ENCODE measurements at places on chromosomes 5 and 9.

- no peak for DNase-seq
These were observed 26.9 kb upstream of the CCNG1 start for GRCh38 chr5:163410505-163410904.

DNA sequence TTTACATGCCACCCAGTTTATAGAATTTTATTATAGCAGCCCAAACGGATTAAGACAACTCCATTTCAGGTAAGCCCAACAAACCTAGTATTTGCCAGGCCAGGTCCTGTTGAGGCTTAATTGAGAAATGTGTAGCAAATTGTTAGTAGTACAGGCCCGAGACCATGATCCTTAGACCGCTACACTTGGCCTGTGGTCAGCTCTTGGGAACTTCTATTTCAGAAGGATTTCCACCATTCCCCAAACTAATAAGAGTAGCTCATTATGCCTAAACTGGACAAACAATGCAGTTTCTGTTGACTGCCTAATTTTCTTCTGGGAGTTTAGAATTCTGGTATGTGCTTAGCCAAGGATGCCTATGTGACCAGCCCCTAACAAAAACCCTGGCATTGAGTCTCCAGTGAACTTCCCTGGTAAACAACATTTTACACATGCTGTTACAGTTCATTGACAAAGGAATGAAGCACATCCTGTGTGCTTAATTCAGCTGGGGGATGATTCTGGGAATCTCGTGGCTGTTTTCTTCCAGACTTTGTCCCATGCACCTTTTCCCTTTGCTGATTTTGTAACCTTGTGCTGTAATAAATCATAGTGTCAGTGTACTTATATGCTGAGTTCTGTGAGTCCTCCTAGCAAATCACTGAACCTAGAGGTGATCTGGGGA lies 5.6 kb upstream of the GPX3 start:
- no peak for DNase-seq

DNA sequence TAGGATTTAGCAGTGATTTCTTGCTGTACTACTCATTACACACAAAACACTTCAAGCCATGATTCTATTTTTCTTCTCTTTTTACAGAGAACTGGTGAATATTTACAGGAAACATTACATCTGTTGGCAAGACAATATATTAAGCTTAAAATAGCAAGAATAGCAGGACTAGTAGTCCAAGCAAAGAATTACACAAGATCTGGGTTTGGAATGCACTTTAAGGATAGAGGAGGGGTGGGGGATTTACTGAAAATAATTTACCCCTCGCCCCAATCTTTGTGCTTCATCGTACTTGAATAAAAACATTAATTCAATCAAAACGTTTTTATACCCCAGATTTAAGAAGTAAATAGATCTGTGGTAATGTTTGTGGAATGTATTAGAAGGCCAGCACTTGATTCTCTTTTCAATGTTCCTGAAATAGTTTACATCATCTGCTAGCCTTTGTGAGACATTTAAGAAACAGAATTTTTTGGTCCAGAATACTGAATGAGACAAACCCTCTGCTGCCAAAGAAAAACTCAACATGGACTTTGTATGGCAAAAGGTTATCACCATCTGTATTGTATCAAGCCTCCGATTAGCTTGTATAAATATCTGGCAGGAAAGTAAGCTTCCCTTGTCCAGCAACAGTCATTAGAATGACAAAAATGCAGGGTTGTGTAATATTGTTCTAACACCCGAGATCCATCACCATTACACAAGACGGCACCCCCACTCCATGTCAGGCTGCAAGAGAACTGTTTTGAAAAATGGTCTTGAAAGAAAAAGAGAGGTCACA lies 23.8 kb downstream of the SVEP1 start:
- DNase-seq = no peak

GRCh38 chr9:14306672-14307660 lies 7.0 kb downstream of the NFIB start:
- DNase-seq = no peak

- no peak for DNase-seq
These were observed 193.8 kb upstream of the HMHB1 start for GRCh38 chr5:143618141-143618540.

DNA sequence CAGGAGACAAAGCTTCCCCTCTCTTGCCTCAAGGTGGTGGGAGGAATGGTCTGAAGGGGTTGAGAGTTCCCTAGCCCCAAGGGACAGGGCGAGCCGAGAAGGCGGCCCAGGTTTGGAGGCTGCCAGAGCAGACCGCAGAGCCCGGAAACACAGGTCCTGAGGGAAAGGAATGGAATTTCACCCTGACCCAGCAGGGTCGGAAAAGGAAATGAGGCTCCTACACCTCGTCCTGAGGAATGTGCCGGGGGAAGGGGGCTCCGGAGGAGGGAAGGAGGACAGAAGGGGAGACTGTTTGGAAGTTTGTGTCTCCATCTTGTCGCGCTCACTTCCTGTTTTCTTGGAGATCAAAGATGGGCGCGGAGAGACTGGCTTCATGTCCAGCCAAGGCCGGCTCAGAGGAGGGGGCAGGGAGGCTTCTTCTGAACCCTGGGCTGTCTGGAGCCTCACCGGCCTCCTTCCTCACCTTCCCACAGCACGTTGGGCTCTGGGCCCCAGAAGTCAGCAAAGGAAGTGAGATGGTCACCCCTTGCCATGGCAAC lies 9.6 kb downstream of the ENG start:
- no peak for DNase-seq

DNA sequence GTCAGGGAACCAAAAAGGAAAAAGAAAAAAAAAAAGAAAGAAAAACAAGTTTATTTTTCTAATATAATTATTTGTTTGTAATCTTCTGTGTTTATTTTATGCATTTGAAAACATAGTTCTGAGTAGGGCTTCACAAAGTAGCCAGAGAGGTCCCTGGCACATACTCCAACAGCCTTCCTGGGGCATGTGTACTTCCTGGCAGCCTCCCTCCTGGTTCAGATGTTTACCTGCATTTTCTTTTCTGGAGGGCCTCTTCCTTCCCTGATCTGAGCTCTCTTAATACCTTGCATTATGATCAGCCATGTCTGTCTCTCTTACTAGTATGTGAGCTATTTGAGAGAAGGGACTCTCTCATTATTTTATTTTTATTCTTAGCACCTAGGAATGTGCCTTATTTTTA lies 361.8 kb downstream of the KDM4C start:
- no peak for DNase-seq

- DNase-seq = no peak
These were observed 204.3 kb downstream of the TRIM32 start for GRCh38 chr9:116891424-116891823.

DNA sequence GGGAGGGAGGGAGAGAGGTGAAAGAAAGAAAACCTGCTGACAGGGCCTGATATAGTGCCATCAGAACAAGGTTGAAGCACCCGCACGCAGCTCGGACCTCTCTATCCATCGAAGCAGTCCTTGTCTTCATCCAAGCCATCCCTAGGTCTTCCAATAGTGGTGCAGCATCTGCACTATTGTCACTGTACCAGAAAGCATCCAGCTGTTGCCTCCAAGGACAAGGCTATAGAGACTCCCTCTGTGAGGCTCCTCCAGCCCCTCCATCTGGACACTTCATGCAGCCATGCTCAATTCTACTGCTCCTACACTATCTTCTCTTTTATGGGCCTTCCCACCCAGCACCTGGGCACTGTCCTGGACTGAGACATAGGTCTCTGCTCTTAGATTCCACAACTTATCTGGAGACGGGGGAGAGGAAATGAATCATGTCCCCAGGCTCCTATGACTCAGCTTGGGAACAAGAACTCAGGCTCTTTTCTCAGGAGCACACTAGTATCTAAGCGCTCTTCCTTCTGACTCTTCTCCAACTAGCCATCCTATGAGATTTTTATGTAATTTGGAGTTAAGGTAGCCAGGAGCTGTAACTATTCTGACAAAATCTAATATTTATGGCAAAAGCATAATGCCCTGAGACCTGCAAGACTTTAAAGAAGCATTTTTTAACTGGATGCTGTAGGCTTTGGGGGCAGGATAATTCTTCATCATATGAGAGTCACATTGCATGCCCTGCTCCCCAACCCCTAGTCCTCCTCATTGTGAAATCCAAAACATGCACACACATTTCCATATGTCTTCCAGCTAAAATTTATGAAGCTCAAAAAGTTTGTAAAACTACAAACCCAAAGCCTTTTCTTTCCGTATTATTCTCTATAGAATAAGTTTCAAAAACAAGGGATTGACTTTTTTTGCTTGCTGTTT lies 446.8 kb downstream of the CCDC171 start:
- DNase-seq = no peak

DNA sequence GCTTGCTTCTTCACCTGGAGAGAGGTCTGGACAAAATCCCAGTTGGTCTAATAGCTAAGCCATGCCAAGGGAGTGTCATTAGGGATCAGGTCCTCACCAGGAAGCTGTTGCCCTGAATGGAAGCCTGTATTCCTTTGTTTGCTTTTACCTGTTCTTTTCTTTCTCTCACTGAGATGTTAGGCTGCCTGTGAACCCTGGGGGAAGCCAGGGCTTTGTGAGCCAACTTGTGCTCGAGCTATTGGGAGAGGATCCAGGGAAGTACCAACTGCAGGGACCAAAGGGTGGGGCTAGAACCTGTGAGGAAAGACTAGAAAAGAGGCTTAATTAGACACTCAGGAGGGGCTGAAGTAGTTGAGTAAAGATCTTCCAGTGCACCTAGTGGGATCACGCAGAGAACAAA lies 451.2 kb upstream of the TLE4 start:
- no peak for DNase-seq

DNA sequence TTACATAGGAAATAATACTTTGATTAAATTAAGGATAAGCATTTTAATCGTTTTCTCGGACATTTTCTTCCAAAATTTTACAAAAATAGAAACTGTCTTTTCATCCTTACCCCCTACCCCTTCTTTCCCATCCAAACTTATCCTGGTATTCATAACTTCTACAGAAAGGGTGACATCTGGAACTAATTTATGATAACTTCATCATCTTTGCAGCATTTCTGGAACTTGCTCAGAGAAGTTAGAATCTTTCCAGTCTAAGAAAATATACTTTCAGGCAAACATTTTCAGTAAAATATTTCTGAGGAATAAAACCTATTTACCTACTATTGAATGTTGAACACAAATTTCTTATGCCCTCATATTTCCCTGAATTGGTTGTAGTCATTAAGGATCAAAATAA lies 309.0 kb downstream of the MAN2A1 start:
- DNase-seq = no peak

GRCh38 chr9:91500509-91501014 lies 76.9 kb upstream of the NFIL3 start:
- DNase-seq = no peak

- no peak for DNase-seq
These were observed 5.2 kb downstream of the PPP2R2B start for GRCh38 chr5:146873186-146873917.

- DNase-seq = no peak
These were observed 408.8 kb downstream of the ENC1 start for GRCh38 chr5:74231697-74232096.

GRCh38 chr5:100855295-100855694 lies 47.8 kb downstream of the ST8SIA4 start:
- no peak for DNase-seq

DNA sequence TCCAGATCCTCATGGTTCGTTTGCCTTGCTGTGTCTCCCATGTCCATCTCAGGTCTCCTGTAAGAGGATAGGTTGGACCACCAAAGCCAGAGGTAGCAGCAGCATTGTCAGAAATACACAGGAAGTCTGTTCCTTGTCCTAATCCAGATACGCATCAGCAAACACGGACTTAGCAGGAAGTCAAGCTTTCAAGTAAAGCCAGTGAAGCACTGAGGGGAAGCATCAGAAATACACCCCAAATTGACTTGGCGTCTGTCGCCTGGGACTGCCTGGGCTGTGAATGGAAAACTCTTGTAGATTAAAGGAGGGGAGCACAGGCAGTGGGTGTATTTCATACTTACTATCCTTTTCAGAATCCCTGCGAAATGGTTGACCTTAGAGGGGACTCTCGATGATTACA lies 171.3 kb downstream of the PSAT1 start:
- DNase-seq = no peak

- DNase-seq = no peak
These were observed 179.1 kb upstream of the SMIM23 start for GRCh38 chr5:171606414-171607024.

DNA sequence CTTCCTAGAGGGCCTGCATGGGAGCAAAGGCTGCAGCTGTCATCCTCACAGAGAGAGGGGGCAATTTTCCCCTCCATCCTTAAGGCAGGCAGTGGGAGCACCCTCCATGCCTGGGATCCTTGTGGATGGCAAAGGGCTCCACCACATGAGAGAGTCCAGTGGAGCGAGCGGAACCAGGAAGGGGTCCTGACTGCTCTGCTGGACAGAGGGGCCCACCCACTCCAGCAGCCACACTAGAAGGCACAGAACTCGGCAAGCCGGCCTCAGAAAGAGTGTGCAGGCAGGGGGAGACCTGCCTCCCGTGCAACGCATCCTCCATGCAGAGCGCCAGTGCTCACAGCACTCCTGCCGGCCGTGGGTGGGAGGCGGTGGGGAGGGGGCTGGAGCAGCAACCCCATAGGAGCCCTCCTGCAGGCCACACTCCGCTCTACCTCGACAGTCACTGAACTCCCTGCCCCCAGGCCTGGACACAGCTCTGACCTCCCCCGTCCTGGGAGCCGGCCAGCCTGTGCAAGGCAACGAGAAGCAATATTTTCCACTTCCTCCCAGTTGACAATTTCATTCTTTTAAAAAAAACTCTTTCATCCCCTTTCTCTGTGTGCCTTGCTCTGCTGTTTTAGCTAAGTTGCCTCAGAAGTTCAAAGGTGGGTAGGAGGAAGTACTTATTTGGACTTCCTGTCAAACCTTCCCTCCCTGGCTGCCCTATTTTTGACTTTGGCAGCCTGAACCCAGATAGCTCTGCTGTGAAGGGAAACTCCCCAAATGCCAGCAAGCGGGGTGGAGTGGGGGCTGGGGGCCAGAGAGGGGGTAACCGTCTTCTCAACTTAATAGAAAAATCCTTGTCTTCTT lies 5.3 kb upstream of the LCP2 start:
- DNase-seq = peak; percentile 55

DNA sequence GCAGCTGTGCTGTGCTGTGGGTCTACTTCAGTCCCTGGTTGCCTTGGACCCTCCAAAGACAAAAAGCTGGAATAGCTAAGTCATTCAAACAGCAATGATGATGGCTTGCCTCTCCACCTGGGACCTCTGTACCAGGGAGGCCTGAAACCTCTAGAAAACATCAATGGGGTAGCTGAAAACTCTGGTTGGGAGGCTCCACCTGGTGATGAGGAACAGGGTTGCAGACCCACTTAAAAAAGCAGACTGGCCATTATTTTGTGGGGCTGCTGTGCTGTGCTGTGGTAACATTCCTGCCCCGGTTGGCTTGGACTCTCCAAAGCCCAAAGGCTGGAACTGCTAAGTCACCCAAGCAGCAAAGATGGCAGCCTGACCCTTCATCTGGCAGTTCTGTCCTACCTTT lies 839.3 kb upstream of the ARRDC3 start:
- DNase-seq = no peak

GRCh38 chr9:117622347-117622746 lies 81.9 kb upstream of the TLR4 start:
- DNase-seq = no peak

GRCh38 chr9:24413651-24414050 lies 132.0 kb downstream of the IZUMO3 start:
- no peak for DNase-seq

- DNase-seq = no peak
These were observed 7.1 kb downstream of the PRUNE2 start for GRCh38 chr9:76898786-76899185.

Measured in GM18507 (cell line).